Kidney epithelial cell (primary cell): ENCODE measurements at places on chromosomes 1 and 21. TPM values are rescaled to one million over a fixed set of nuclear protein-coding genes. Genes with fewer than 3 reads are reported as not detected.

The KRTAP19-3 gene
- not detected in 2 replicates for total RNA-seq

The DEPDC1 gene
- 8.9 and 10.7 TPM in 2 replicates for total RNA-seq

The FAM167B gene
- total RNA-seq: 2.7 TPM in 1 of 2 replicates, not detected in the other

The SPRR2G gene
- total RNA-seq: not detected in 2 replicates

The TDRD10 gene
- total RNA-seq: not detected in 2 replicates

The CSF3R gene
- total RNA-seq: not detected in 2 replicates

The CYB5RL gene
- total RNA-seq: 6.5 and 6.6 TPM in 2 replicates

The CR1 gene
- total RNA-seq: 0.07 and 0.13 TPM in 2 replicates

The AMY2A gene
- total RNA-seq: not detected in 2 replicates

The SCP2 gene
- 49.2 and 63.8 TPM in 2 replicates for total RNA-seq

The CA6 gene
- total RNA-seq: not detected in 2 replicates

The DENND2C gene
- total RNA-seq: 0.84 and 1.3 TPM in 2 replicates

The GCSAML gene
- total RNA-seq: 0.04 TPM in 1 of 2 replicates, not detected in the other

The MECR gene
- total RNA-seq: 23.6 and 30.5 TPM in 2 replicates

The UMODL1 gene
- total RNA-seq: not detected in 2 replicates

The KANK4 gene
- 10.1 and 10.5 TPM in 2 replicates for total RNA-seq

The PLPP3 gene
- 3.9 and 4.9 TPM in 2 replicates for total RNA-seq

The ALPL gene
- total RNA-seq: 5.1 and 7.3 TPM in 2 replicates

The PUSL1 gene
- 45.1 and 59.9 TPM in 2 replicates for total RNA-seq

The BRINP3 gene
- 0.04 TPM in 1 of 2 replicates, not detected in the other for total RNA-seq

The RIMS3 gene
- 2.9 and 3.2 TPM in 2 replicates for total RNA-seq

The HOOK1 gene
- 8.9 and 10.9 TPM in 2 replicates for total RNA-seq

The TCHHL1 gene
- total RNA-seq: not detected in 2 replicates

The SLAMF7 gene
- 0.08 and 0.21 TPM in 2 replicates for total RNA-seq

The GUCA2A gene
- not detected in 2 replicates for total RNA-seq

The IVNS1ABP gene
- total RNA-seq: 69.3 and 73.8 TPM in 2 replicates

The FAM43B gene
- 0.13 and 0.34 TPM in 2 replicates for total RNA-seq

The ZBED6 gene
- total RNA-seq: 9.1 and 15.5 TPM in 2 replicates

The KLHDC8A gene
- 6.7 and 16.5 TPM in 2 replicates for total RNA-seq

The PLA2G2D gene
- total RNA-seq: not detected in 2 replicates

The ARHGAP29 gene
- total RNA-seq: 80.4 and 82.3 TPM in 2 replicates

The ST6GALNAC5 gene
- 9.4 and 10.8 TPM in 2 replicates for total RNA-seq

The BEND5 gene
- 3.9 and 4.2 TPM in 2 replicates for total RNA-seq

The PSMG1 gene
- total RNA-seq: 37.1 and 52.6 TPM in 2 replicates

The TSPEAR gene
- total RNA-seq: not detected in 2 replicates

The TBX19 gene
- 2.9 and 4.7 TPM in 2 replicates for total RNA-seq

The COA7 gene
- total RNA-seq: 13.0 and 17.3 TPM in 2 replicates

The CLEC20A gene
- not detected in 2 replicates for total RNA-seq

The PRDM16 gene
- 1.4 and 5.6 TPM in 2 replicates for total RNA-seq

The GJC2 gene
- 0.21 and 0.38 TPM in 2 replicates for total RNA-seq

The TCHH gene
- 0.07 and 0.08 TPM in 2 replicates for total RNA-seq

The LIPI gene
- not detected in 2 replicates for total RNA-seq

The CFHR4 gene
- not detected in 2 replicates for total RNA-seq

The RNU1-2 gene
- under 0.01 TPM in 2 replicates for total RNA-seq

The KRTAP13-2 gene
- not detected in 2 replicates for total RNA-seq

The LRRC8C gene
- total RNA-seq: 2.3 and 2.7 TPM in 2 replicates

The RAB25 gene
- total RNA-seq: 30.4 and 46.0 TPM in 2 replicates

The CITED4 gene
- total RNA-seq: 31.0 and 48.6 TPM in 2 replicates

The SLAMF9 gene
- total RNA-seq: not detected in 2 replicates

The OR2T33 gene
- not detected in 2 replicates for total RNA-seq

The KRTAP11-1 gene
- total RNA-seq: not detected in 2 replicates

The SERINC2 gene
- 105 and 131 TPM in 2 replicates for total RNA-seq

The ARHGEF16 gene
- 31.5 and 33.0 TPM in 2 replicates for total RNA-seq

The SLC30A2 gene
- 0.48 and 0.75 TPM in 2 replicates for total RNA-seq

The OR6N2 gene
- not detected in 2 replicates for total RNA-seq

The MMP23B gene
- 4.9 and 6.5 TPM in 2 replicates for total RNA-seq

The DVL1 gene
- total RNA-seq: 87.3 and 101 TPM in 2 replicates
